ENCODE measurements at places on chromosomes 6 and 20.

DNA sequence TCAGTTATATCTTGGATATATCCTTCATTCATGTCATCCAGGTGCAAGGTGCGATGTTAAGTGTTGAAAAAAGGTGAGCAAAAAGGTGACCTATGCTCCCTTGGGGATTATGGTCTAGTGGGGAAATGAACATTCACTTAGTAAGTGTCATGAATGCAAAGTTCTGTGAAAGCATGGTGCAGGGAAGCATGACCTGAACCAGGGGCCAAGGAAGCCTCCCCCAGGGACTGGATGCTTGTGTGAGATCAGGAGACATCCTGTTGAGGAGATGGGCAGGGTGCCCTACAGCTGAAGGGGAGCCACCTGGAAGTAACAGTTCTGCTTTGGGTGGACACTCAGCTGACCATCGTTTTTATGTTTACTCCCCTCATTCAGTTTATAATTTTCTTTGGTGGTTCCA lies 179.5 kb downstream of the SYNDIG1 start:
- no peak for DNase-seq

DNA sequence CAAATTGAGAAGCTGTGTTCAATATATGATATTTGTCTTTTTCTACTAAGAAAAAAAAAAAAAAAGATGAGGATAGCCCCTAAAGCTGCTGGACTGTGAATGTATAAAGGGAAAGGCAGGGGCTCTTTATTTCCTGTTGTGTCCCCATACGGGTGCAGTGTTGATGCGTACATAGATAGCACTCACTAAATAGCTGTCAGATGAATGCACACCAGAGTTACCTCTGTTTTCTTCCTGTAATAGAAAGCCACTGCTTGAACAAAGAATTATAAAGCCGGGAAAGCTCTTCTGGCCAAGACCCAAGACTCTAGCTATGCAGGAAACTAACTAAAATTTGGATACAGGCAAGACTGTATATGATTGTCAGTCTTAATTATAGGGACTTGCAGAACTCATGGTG lies 260.0 kb downstream of the FARS2 start:
- no peak for DNase-seq

GRCh38 chr20:43917380-43917779 lies 2.7 kb downstream of the TOX2 start:
- DNase-seq: no peak

DNA sequence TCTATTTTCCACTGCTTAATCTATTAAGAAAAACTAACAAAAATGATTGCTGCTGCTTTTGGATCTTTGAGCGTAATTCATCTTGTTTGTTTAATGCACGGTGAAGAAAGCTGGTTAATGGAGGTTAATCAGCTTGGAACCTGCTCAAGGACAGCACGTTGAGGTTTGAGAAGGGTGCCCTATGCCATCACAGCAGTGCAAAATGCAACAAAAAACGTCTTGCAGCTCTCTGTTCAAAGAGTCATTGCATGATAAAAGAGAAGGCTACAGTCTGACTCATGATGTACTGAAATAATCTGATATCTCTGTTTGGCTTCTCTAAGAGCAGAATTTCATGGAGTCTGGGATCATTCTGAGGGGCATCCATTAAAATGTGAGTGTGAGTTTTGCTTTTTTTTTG lies 80.6 kb upstream of the PREP start:
- no peak for DNase-seq

- DNase-seq: no peak
Measured at GRCh38 chr6:151885234-151885633, 77.8 kb downstream of the ESR1 start.

- DNase-seq: no peak
Measured at GRCh38 chr6:133814238-133814637, 74.7 kb upstream of the TCF21 start.

DNA sequence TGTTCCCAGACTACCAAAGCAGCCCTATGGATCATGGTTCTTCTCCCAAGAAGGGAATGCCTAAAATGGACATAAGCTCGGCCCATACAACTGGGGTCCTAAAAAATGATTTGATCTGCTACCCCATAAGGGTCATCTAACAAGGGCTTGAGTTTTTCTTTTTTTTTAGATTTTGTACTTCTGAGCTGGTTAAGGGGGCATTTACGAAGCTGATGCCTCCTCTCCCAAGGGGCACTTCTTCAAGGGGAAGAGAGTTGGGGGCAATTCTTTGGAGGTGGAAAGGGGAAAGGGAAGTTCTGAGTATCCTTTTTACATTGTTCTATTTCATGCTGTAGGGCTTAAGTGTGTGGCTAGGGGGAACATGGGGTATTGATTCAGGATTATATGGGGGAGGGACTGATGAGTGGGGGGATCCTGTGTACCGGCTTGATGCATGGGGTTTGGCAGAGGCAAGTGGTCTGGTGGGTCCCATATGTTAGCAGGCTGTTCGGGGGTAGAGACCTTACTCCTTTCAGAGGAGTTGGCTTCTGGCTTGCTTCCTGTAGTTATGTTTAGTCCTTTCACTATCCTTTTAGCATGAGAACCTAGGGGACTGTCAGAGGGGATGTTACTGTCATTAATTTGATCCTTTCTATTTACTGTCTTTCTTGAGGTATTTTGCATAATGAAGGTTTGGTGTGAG lies 8.1 kb upstream of the ZNFX1 start:
- DNase-seq: no peak

- DNase-seq: no peak
Measured at GRCh38 chr6:26243132-26243531, 121.9 kb upstream of the BTN3A2 start.

GRCh38 chr6:64715624-64716023 lies 991.4 kb downstream of the EYS start:
- no peak for DNase-seq

DNA sequence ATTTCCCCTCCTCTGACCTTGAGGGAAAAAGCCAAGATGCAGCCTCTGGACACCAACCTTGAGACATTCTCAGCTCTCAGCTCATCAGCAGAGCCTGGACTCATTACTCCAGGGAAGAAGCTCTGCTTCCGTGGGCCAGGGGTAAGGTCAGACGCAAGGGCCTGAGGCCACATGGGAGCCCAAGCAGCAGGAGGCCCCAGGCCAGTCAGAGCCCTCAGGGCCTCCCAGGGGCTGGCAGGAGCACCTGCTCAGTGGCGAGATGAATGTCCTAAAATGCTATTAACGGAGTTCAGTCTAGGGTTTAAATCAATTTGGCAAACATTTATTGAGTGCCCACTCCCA lies 208.6 kb downstream of the ERMARD start:
- DNase-seq: no peak

DNA sequence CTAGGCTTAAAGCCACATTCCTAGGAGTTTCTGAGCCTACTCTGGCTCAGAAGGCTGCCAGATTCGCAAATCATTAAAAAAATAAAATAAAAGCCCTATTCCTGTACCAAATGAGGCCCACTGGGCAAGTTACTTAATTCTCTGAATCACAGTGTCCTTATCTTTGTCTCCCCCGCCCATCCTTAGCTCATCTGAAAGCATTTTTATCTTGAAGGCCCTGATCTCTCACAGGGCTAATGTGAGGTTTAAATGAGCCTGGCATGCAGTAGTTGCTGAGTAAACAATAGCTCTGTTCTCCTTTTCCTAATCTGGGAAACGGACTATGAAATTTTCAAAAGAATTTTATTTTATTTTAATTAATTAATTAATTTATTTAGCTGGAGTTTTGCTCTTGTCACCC lies 2.1 kb upstream of the ZBTB12 start:
- DNase-seq: no peak

- DNase-seq: no peak
Measured at GRCh38 chr6:89952105-89952671, 57.9 kb downstream of the GJA10 start.

- no peak for DNase-seq
Measured at GRCh38 chr6:110756817-110757216, 58.5 kb downstream of the CDK19 start.

GRCh38 chr20:43731469-43731868 lies 4.7 kb upstream of the GTSF1L start:
- no peak for DNase-seq

- DNase-seq: no peak
Measured at GRCh38 chr6:16146527-16146955, 17.7 kb downstream of the MYLIP start.

GRCh38 chr6:4655196-4656025 lies 120.8 kb upstream of the CDYL start:
- no peak for DNase-seq

DNA sequence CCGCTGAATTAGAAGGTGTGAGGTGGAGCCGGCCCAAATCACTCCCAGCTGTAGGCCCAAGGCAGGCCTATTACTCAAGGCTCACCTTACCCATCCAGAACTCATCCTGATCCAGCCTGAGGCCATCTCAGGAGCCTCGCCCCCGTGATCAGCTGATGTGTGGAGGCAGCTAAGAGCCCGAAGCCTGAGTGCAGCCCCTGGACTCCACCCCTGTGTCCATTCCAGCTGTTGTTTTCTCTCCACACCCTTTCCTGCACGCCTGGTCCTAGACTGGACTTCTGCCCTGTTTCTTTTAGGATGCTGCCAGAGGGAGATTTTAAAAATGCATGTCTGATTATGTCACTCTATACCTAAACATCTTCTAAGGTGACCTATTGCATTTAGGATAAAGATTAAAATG lies 124.7 kb upstream of the SUPT3H start:
- no peak for DNase-seq

- no peak for DNase-seq
Measured at GRCh38 chr20:8534368-8535160, 402.5 kb downstream of the PLCB1 start.

DNA sequence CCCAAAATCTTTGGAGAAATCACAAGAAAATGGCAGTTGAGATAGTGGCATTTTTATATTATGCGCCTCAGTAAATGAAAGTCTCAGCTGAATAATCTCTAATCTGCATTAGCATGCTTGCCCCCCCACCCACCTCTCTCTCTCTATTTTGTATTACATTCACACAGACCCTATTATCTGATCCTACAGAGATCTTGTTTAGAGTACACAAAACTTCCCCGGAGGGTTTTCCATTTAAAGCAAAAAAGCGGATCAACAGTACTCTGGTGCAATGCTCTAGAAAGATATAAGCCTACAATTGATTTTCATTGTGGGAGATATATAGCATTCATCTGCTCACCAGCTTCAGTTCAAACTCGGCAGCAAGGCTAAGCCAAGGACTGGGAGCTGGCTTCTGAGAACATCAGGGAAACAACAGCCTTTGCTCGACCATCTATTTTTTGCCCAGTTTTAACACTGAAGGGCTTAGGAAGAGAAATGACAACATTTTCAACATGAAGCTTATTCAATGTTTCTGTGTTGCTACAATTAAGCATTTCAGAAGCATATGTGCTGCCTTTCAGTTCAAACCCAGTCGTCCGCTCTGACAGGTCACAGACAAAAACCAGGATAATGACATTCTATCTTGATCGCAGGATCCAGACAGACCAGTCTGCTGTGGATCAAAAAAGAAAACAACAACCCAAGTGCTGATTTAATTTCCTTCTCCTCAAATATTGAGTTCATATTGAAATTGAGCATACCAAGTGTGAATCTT lies 137.6 kb upstream of the ATXN1 start:
- DNase-seq: no peak

DNA sequence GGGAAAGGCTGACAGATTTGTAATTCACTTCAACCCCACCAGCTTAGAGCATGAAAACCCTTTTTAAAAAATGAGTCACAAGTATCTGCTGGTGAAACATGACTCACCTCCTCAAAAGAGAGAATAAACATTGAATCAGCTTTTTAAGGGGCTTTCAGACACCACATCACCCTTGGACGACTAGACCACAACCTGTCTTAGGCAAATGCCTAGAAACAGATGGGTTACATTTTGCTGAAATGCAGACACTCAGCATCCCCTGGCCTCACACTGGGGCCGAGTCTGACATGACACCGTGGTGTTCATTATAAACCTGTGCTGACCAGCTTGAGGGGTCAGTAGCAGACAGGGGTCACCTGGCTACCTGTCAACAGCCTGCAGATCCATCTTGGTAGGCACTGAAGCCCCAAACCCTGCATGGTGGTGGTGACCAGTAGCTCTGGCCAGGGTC lies 175.3 kb upstream of the CST7 start:
- DNase-seq: no peak

- no peak for DNase-seq
Measured at GRCh38 chr6:147054158-147054557, 150.1 kb upstream of the STXBP5 start.

- DNase-seq: no peak
Measured at GRCh38 chr6:13412211-13412610, 75.2 kb downstream of the GFOD1 start.

- no peak for DNase-seq
Measured at GRCh38 chr6:42276034-42276890, 58.6 kb upstream of the MRPS10 start.

- DNase-seq: no peak
Measured at GRCh38 chr6:148550569-148550968, 196.3 kb upstream of the UST start.

DNA sequence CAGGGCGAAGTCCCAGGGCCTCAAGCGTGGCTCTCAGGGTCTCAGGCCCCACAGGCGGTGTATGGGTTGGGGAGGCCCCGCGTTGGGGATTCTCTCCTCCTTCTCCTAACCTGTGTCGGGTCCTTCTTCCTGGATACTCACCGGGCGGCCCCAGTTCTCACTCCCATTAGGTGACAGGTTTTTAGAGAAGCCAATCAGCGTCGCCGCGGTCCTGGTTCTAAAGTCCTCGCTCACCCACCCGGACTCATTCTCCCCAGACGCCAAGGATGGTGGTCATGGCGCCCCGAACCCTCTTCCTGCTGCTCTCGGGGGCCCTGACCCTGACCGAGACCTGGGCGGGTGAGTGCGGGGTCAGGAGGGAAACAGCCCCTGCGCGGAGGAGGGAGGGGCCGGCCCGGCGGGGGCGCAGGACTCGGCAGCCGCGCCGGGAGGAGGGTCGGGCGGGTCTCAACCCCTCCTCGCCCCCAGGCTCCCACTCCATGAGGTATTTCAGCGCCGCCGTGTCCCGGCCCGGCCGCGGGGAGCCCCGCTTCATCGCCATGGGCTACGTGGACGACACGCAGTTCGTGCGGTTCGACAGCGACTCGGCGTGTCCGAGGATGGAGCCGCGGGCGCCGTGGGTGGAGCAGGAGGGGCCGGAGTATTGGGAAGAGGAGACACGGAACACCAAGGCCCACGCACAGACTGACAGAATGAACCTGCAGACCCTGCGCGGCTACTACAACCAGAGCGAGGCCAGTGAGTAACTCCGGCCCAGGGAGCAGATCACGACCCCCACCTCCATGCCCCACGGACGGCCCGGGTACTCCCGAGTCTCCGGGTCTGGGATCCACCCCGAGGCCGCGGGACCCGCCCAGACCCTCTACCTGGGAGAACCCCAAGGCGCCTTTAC lies at the start of gene HLA-G:
HLA-G (plus strand) TSS at position 247 of the 892 bp plus-strand sequence; CDS start at position 267, 20 bp downstream.
- DNase-seq: no peak

DNA sequence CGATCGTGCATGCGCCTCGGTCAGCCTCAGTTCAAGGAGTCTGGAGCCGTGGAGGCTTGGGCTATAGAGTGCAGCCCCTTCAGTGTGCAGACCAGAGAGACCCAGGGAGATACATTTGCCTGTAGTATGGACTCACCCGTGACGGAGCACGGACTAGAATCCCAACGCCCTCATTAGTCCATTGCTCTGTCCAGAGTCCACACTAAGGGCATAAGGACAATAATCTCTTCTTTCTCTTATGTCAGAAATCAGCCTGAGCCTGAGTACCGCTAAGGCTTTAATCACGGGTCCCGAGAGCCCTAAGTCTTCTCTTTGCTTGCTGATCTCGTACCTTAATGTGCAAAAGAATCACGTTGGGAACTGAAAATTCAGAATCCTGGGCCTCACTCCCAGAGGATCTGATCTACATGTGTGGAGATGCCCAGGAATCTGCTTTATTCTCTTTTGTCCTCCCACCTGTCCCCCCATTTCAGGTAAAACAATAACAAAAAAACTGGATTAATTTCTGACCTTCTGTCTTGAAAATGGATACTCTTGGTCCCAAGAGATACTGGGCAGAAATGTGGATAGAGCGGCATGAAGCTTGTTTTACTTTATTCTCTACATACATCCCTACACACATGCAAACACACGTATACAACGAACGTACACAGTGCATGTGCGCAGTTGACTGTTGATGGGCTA lies 671 bp downstream of the BPHL start:
- DNase-seq: no peak

Data from NCI-H526 treated with DMSO at 0.1 percent for 48 hours (cell line).